Stimulated activated CD8-positive, alpha-beta memory T cell treated with anti-CD3 and anti-CD28 coated beads, Interleukin-2, amount 100 ng/mL, for 1 hour (primary cell): ENCODE measurements at places on chromosomes 5 and 9.

DNA sequence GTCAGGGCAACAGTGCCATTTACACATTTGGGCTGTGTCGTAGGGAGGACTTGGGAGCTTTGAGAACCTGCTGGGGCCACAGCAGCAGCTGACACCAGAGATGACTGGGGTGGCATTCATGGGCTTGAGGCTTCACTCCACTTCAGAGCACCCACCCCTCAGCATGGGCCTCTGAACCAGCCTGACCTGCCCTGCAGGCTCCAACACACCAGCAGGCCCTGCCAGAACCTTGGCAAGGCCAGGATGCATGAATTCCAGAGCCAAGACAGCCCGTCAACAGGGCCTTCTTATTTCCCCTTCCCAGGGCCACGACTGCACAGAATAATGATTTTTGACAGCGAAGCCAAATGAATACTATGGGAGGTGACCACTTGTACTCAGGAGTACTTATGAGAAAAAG lies 77.0 kb downstream of the SMIM23 start:
- no peak for DNase-seq

GRCh38 chr5:135895474-135896006 lies at the start of gene IL9:
Gene IL9 (minus strand): TSS chr5:135895841. CDS start chr5:135895816, 25 bp downstream.
- no peak for DNase-seq

DNA sequence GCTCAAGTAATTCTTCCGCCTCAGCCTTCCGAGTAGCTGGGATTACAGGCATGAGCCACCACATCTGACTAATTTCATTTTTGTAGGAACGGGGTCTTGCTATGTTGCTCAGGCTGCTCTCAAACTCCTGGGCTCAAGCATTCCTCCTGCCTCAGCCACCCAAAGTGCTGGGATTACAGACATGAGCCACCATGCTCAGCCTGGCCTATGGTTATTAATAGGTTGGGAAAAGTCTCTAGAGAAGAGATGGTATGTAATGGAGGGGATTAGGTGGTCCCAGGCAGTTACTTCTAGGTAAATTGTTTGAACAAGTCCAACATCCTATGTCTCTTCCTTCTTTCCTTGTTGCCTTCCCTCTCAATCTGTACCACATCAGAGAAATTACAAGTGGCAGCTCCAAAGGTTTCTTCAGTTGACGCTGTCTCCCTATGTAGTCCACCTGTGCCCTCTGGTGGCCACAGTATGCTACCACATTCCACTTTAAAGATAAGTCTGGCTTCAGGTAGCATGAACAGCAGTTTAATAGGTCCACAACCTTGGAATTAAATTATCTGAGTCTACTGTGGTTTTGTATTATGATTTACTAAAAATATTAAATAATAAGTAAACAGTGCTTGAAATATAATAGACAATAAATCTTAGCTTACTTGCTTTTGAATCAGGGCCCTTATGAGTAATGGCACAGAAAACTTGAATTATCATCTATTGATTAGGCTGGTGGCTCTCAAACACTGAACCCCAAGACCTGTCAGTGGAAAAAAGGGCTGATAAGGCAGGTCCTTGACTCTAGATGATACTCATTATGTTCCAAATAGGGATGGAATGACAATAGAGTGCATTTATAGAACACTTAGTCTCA lies 9.7 kb downstream of the TIGD6 start:
- peak; percentile 47 for DNase-seq

DNA sequence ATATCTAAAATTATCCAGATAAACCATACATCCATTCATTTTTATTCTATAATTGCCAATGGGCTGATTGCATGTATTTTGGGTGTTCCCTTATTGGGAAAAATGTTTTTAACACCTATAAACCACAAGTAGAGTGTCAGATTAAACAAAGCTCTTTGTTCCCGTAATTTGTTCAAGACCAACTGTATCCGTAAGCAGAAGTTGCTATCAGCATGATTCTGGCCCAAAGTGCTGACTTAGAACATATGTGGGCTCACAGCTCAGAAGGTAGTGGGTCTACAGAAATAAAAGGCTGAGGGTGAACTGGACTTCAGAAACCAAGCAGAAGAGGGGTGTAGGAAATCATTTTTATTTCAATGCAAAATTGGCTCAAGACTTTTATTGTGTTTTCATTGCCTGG lies 23.5 kb upstream of the IL7R start:
- DNase-seq = no peak

- DNase-seq = peak; percentile 25
Observed at GRCh38 chr9:36995927-36996705, 38.0 kb downstream of the PAX5 start.

DNA sequence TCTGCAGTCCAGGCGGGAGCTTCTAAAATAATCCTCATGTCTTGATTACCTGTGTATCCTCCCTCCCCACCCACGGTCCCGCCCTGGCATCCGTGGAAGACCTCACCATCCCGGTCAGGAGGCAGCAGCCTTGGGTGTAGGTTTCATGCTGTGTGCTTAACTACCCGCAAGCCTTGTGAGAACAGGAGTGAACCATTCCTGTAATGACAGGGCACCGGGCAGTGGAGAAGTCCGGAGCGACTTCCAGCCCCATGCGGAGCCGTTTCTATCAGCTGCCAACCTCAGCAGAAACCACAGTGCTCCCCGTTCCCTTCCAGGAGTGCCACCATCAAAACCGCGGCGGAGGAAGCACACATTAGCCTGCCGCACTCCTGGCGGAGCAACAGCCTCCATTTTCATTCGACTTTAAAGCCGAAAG lies 123.5 kb upstream of the LMX1B start:
- no peak for DNase-seq
